GM13977 (cell line): ENCODE measurements at places on chromosomes 4 and X.

- no peak for DNase-seq
Observed at GRCh38 chrX:100658941-100659381, 15.0 kb downstream of the SRPX2 start.

GRCh38 chr4:104975617-104976016, 171.1 kb upstream of the TET2 start:
- DNase-seq: no peak

DNA sequence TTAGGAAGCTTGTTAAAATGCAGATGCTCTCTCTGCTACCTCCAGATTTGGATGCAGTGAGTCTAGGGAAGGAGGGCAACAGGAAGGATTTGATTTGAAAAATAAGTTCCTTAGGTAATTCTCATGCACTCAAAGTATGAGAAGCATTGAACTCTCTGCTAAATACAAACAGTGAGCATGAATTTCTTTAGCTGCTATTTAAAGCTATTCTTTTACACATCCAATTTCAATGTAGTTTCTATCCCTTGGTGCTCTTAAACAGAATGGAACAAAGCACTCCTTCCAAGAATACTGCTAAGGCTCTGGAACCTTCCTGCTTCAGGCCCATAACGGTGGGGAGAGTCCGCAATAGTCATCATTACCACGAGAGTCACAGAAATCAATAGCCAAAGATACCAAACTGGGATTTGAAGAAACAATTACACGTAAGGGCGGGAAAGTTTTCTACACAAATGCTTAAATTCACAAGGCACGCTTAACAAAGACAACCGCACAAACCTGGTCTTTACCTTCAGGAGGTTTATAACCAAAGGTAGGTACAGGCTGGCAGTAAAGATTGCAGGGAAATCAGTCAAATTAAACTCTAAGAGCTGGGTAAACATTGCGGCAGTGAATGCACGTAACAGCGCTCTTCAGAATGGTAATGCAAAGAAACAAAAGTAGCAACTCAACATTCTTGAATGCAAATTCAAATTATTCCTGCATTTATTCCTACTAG, 123.2 kb upstream of the NAP1L5 start:
- DNase-seq: no peak

DNA sequence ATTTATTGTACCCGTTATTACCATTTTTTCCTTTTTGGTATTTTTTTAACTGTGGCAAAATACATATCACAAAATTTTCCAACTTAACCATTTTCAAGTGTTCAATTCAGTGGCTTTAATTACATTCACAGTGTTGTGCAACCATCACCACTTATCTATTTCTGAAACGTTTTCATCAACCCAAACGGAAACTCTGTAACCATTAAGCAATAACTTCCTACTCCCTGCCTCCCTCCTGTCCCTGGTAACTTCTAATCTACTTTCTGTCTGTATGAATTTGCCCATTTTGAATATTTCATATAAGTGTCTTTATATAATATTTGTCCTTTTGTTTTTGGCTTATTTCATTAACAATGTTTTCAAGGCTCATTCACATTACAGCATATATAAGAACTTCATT, 57.4 kb upstream of the MSN start:
- DNase-seq: no peak

DNA sequence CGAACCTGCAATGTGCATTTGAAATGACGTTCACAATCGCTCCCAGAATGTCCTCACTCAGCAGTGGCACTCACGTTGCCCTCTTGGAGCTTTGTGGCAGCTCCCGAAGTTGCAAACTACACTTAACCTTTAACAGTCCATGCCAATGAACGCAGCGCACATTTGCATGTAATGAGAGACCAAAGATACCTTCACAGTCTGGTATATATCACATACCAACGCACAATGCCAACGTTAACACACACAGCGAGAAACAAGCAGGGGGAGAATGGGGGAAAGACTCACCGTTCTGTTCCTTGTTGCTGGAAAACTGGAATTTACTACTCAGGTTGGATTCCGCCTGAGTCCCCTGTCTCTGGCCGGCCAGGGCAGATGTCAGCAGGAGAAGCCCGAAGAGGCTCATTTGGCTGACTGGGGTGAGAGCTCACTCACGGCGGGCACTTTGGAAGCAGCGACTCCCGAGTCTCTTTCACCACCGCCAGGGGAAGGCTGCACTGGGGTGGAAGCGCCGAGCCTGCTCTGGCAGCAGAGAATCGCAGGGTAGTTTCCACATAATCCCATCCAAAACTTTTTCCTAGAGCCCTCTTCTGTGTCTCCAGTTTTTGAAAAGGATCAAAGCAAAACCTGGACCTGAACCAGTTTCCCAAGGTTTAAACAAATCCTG, 966 bp downstream of the PDGFC start:
- DNase-seq: peak; percentile 23

GRCh38 chr4:101232074-101232776, 115.1 kb downstream of the PPP3CA start:
- no peak for DNase-seq

DNA sequence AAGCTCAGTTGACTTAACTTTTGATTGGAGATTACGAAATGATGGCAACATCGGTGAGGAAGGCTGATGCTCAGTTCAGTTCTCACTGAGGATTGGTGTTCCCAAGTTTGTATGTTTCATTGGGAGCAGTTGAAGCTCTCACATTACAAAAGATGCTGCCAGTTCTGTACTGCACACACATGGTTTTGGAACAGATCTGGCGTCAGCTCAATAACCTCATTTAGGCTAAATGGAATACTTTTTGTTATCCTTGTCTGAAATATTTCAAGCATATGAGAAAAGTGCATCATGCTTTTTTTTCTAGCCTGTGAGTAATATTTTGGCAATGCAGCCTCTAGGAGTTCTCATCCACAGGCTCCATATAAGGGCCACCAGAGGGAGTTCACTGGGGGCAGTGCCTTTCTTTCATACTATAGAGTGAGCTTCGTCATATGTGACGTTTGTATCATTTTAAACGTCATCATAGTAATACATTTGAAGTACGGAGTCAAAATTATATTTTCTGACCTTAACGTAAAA, 4.1 kb downstream of the ENPEP start:
- DNase-seq: no peak

GRCh38 chr4:7941965-7942496, 2.4 kb upstream of the AFAP1 start:
- DNase-seq: no peak

- DNase-seq: no peak
Observed at GRCh38 chrX:46759645-46759974, 692 bp upstream of the SLC9A7 start.

- no peak for DNase-seq
Observed at GRCh38 chr4:38162240-38162784, 202.1 kb downstream of the PTTG2 start.

GRCh38 chrX:115535844-115536243, 25.1 kb upstream of the PLS3 start:
- no peak for DNase-seq

- DNase-seq: no peak
Observed at GRCh38 chrX:118552121-118552900, 56.7 kb downstream of the DOCK11 start.

GRCh38 chr4:663046-663437, 11.0 kb downstream of the ATP5ME start:
- DNase-seq: no peak

GRCh38 chr4:26772096-26772873, 88.4 kb upstream of the STIM2 start:
- no peak for DNase-seq

- DNase-seq: no peak
Observed at GRCh38 chr4:81030061-81030980, at the start of gene BMP3. Gene BMP3 (plus strand): TSS chr4:81030708. CDS start chr4:81031285, 577 bp downstream.

DNA sequence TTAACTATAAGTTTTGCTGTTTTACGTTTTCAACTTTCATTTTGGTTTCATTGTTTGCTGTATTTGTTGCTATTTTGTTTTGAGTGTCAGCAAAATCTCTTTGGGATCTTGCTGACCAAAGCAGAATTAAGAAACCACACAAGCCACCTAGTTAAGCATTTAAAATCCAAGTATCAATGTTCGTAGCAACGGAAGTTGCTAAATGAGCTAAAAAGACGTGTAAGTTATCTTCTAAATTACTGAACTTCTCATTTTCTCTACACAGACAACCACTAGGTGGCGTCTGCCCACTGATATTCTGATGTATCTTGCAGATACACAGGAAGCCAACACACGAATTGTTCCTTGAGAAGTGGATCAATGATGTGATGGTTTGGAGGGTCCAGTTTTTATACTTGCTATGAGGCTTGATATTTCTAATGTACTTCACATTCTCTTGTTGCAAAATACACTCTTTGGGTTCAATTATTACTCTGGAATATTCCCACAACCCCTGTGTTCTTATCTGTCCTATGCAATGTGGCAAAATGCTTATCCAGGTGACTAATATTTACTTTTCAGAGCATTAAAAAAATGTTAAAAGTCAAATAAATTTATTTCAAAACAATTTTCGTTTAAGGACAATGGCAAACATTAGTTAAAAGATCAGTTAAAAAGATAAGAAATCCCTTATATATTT, 250.5 kb downstream of the TECRL start:
- DNase-seq: peak; percentile 40

DNA sequence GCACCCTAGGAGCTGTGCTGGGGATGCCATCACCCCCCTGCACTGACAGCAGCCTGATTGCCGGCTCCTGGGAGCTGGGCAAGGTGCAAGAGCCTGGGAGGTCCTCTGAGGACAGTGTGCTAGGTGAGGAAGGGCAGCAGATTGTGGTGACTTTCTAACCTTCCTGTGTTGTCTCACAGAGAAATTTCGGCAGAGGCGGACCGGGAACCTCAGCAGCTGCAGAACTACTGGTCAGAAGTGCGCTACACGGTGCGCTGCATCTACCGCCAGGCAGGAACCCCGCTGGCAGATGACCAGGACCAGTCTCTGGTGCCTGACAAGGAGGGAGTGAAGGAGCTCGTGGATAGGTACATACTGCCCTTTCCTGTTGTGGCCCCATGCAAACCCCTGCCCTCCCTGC, 89.8 kb downstream of the FAM193A start:
- no peak for DNase-seq

DNA sequence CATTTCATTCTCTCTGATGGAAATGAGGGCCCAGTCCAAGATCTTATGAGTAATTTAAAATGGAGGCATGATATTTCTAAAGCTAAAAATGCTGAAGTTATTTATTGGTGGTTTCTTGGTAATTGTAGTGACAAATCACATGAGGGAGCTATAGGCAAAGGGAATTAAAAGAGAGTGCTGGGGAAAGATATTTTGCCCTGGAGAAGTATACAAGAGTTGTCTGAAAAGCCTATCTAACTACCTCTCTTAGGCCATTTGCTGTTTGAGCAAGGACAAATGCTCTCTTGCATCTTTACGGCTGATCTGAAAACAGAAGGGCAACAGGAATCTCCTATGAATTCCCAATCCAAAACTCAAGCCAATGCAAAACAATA, 89.4 kb downstream of the FMR1NB start:
- no peak for DNase-seq

DNA sequence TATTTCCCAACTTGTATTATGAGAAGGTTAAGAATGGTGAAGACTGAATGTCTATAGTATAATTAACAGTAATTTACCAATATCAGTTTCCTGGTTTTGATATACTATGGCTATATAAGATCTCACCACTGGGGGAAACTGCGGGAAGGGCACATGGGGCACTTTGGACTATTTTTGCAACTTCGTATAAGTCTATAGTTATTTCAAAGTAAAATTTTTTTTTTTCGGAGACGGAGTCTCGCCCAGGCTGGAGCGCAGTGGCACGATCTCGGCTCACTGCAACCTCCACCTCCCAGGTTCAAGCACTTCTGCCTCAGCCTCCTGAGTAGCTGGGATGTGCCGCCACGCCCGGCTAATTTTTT, 46.1 kb downstream of the CXorf58 start:
- DNase-seq: no peak

GRCh38 chr4:88535090-88535755, 11.6 kb upstream of the PYURF start:
- no peak for DNase-seq

GRCh38 chr4:4614925-4615678, 73.3 kb upstream of the STX18 start:
- DNase-seq: no peak

- DNase-seq: no peak
Observed at GRCh38 chr4:77910676-77911075, 48.0 kb downstream of the MRPL1 start.

DNA sequence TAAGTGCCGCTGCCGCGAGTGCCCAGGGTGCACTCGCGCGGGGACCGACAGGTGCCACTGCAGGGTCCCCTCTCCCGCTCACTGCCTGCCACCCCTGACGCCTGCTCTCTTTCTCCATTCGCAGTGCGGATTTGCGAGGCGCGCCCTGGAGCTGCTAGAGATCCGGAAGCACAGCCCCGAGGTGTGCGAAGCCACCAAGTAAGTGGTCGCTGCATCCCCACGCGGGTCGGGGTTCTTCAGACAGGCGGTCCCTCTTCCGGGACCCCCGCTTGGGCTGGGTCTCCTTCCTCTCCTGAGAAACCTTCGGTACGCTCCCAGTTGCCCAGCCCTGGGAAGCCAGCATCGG, 547 bp downstream of the GUCY1A1 start:
- no peak for DNase-seq

DNA sequence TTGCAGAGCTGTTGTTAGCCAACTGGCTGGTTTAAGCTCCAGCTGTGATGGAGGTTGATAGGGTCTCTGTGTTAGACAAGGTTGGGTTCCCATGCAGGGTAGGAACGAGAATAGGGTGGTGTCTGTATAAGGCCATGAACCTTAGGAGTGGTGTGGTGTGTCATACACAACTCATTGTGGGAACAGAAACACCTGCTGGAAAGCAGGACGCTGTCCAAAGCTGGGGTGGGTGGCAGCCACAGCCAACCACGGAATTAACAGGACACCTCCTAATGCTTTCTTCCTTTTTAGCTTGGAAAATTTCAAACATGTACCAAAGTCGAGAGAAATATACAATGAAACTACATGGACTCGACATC, 94.4 kb downstream of the ARHGAP10 start:
- no peak for DNase-seq

- no peak for DNase-seq
Observed at GRCh38 chr4:148203056-148203898, 238.9 kb downstream of the NR3C2 start.

DNA sequence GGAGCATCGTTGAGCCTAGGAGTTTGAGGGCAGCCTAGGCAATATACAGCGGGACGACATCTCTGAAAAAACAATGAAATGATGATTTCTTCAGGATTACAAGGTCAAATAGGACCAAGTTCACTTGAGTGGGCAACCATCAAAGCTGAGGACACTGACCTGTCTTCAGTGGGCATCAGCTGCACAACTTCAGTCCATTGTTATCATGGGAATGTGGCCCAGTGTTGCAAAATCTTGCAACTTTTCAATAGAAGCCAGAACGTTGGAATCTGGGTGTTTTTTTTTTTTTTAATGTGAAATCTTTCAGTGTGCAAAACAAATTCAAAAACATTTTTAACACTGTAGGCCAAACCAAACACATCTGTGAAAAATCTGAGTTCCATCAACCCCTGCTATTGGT, 155.4 kb upstream of the PLAC1 start:
- no peak for DNase-seq

- DNase-seq: no peak
Observed at GRCh38 chr4:150573534-150573933, 8.4 kb upstream of the MAB21L2 start.
